ENCODE measurements at places on chromosomes 2 and 18.

DNA sequence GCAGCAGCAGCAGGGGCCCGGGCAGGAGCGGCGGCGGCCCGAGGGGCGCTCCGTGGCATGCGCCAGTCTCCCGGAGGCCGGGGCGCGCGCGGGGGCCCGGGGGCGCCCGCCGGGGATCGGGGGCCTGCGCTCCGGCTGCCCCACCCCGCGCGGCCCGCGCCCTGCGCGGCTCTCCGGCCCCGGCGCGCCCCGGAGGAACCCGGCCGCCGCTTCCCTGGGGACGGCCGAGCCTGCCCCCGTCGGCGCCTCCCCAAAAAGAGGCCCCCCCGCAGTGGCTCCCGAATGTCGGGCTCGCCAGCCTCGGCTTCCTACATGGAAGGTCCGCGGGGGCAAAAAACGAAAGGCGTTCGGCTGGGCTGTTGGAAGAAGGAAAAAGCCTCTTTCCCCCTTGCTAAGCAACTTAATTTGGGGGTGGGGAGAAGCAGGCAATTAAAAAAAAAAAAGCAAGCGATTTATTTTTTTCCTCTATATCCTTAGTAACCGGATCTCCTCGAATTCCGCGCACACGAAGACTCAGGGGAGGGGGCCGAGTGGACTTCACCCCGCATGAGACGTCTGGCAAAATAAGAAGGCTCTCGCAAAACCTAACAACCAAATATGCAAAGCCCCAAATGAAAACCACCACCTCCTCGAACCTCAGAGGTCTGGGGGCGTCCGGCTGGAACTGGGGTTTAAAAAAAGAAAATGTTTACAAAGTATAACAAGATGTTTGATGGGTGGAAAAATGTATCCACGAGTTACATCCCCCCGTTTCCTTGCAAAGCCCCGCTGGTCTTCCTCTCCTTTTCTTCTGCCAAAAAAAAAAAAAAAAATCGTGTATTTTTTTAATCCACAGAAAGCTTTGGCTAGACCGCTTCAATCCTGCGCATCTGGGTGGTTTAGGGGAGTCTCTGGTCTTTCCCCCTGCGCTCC, at the start of gene SMAD7:
TSS of gene SMAD7 (minus strand) at position 430 of the 912 bp plus-strand sequence. CDS start 541 bp downstream, outside the sequence.
- no peak for DNase-seq

- DNase-seq, result no peak
Measured at GRCh38 chr2:138359532-138359931, 142.0 kb upstream of the SPOPL start.

- DNase-seq, result no peak
Measured at GRCh38 chr2:95539290-95539689, 52.5 kb upstream of the TRIM43 start.

GRCh38 chr2:229270551-229271410, at the start of gene PID1:
PID1 (minus strand) TSS chr2:229271287; CDS start chr2:229271043, 244 bp downstream.
- DNase-seq, result no peak

GRCh38 chr2:199985625-199986207, 30.3 kb downstream of the MAIP1 start:
- DNase-seq, result peak; percentile 2

DNA sequence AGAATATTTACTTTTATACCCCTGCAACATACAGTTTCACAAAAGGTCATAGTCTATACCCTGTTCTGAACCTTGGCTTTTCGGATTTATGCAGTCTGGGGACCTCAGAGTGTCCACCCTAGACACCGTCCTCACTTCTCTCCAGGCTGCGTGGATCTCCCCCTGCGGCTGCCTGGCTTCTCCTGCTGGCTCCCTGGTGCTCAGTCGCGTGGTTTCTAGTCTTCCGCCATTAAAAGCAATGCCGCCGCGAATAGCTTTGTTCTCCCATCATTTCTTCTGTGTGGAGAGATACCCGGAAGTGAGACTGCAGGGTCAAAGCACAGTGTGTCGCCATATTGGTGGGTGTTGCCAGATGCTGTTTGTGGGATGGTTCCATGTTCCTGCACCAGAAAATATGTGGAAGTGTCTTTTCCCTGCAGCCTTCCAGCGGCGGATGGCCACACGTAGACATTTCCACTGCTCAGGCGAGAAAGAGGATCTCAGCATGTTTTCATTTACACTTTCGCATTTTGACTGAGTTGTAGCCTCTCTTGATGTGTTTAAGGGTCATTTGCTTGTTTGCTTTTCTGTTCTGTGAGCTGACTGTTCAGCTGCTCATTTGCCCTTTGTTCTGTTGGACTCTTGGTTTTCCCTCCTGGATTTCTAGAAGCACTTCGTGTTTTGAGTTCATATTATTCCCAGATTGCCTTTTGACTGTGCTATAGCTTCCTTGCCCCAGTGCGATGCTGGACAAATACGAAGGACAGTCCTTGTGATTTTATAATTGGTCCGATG, 22.9 kb upstream of the ASB1 start:
- no peak for DNase-seq

- no peak for DNase-seq
Measured at GRCh38 chr2:191299866-191300265, 54.7 kb downstream of the MYO1B start.

- no peak for DNase-seq
Measured at GRCh38 chr2:127674241-127675209, 805 bp downstream of the LIMS2 start.

GRCh38 chr2:142862299-142862698, 15.2 kb upstream of the KYNU start:
- no peak for DNase-seq

- DNase-seq, result no peak
Measured at GRCh38 chr18:44708451-44709083, 27.9 kb downstream of the SETBP1 start.

DNA sequence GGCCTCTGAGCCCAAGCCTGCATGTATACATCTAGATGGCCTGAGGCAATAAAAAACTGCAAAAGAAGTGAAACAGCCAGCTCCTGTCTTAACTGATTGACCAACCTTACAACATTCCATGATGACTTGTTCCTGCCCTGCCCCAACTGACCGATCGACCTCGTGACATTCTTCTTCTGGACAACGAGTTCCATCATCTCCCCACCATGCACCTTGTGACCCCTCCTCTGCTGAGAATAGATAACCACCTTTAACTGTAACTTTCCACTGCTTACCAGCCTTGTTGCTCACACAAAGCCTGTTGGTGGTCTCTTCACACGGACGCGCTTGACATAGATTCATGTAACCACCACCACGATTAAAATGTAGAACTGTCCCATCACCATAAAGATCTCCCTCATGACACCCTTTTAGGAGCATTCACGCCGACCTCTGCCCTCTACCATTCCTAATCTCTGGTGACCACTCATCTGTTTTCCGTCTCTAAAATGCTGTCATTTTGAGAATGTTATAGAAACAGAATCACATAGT, 120.1 kb upstream of the REV1 start:
- no peak for DNase-seq

DNA sequence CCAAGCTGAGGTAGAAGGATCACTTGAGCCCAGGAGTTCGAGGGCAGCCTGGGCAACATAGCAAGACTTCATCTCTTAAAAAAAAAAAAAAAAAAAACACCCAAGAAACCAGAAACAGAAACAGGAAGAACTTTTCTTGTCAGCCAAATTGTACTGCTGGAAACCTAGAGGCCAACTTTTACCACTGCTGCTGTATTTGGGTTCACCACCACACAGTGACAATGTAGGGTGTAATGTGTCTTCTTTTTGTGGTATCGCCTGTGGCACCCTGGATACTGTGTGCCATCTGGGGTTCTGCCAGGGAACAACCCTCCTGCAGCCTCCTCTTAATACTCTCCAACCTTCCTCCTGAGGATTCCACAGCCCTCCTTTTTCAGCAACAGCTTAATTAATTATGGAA, 72.6 kb downstream of the STK39 start:
- DNase-seq, result no peak

DNA sequence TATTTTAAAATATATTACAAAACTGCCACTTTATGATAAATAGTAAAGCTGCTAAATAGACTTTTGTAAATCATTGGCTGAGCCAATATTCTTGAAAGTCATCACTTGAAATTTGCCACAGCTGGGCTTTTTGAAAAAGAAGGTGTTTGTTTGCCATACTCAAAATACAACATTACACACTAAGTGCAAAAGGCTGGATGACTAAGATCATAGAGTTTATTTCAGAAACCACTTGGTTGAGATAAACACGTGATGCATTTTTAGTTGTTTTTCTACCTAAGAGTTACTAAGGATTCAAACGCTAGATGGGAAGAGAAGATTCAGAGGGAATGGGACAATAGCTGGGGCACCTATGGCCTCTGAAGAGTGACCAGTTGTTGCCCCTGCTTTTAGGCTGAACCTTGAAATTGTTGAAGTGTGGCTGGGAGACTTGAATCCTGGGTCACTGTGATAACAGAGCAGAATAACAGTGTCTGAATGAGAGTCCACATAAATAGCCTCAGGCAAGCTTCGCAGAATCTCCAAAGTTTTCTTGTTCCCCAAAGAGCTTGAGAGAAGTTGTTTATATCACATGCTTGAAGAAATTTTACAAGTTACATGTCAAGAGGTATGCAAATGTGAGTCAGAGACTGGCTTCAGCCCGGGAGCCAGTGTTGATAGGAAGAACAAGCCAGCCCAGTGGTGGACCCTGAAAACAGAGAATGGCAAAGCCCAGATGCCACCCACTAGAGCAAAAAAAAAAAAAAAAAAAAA, 409.8 kb downstream of the GPD2 start:
- DNase-seq, result no peak

DNA sequence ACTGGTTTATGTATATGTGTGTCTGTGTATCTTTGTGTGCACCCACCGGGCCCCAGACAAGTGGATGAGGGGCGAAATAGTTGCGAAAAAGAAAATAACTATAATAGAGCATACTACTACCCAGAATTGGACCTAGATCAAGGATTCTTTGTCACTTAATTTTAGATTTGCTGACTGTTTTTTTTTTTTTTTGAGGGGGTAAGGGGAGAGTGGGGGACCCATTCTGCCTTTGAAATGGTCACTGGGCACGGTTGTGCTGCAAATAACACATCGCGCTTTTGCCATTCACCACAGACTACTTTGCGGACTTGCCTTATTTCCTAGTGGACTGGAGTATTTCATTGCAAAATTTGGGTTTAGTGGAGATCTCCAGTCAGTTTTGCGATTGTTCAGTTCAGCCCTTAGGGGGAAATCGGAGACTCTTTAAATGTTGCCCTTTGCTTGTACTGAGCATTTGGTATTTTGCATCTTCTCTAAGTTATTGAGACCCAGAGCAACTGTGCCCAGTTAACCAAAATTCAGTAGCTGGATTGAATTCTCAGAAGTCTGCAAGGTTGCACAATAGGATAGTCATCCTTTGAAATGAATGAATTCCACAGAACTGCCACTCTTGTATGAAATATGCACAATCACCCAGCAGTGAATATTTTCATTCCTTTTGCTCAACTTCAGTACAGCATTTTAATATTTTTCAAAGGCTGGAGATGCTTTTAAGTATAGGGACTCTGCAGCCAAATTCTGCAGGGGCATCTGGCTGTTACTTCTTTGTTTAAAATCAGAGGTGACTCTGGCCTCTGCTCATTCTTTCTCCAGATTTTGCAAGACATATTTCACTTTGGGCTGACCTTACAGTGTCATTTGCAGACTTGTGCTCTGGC, 2.9 kb downstream of the TRIB2 start:
- DNase-seq, result no peak

GRCh38 chr2:54084600-54084999, 30.8 kb upstream of the ACYP2 start:
- DNase-seq, result no peak

DNA sequence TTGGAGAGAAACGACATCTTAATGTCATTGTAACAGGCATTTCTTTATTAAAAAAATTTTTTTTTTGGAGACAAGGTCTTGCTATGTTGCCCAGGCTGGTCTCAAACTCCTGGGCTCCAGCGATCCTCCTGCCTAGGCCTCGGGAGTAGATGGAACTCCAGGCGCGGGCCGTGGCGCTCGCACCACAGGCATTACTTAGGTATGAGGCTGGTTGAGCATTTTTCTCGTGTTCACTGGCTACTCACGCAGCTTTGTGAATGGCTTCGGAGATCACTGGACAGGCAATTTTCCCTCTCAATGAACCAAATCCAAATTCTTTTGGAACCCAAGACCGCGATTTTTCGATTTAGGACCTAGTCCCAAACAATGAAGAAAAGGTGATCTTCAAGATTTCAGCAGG, 795 bp upstream of the TCF7L1 start:
- DNase-seq, result no peak

DNA sequence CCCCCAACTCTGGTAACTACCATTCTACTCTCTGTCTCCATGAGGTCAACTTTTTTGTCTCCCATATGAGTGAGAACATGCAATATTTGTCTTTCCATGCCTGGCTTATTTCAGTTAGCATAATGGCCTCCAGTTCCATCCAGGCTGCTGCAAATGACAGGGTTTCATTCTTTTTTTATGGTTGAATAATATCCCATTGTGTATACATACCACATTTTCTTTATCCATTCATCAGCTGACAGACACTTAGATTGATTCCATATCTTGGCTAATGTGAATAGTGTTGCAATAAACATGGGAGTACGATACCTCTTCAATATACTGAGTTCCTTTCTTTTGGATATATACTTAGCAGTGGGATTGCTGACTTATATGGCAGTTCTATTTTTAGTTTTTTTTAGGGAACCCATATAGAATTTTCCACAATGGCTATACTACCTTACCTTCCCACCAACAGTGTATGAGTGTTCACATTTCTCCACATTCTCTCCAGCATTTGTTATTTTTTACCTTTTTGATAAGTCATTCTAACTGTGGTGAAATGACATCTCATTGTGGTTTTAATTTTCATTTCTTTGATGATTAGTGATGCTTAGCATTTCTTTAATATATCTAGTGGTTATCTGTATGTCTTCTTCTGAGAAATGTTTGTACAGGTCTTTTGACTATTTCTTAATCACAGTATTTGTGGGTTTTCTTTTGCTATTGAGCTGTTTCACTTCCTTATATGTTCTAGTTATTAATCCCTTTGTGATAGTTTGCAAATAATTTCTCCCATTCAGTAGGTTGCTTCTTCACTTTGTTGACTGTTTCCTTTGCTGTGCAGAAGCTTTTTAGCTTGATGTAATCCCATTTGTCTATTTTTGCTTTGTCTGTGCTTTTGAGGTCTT, 112.2 kb downstream of the SRBD1 start:
- DNase-seq, result no peak

DNA sequence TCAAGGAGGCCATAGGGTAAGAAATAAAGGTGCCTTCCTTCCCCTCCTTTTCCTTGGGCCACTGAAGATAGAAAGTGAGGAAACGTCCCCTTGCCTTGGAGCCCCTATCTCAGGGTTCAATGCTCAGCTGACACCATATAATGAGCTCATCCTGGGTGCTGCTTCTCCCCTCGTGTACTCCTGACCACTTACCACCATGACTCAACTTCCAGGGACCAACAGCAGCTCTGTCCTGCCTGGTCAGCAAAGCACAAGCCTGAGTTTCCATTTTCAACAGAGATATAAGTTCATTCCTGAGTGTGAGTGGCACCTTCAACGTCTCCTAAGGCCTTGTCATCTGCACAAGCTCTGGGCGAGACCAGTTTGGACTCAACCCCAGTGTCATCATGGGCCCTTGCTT, 151.2 kb downstream of the CAPN13 start:
- no peak for DNase-seq

DNA sequence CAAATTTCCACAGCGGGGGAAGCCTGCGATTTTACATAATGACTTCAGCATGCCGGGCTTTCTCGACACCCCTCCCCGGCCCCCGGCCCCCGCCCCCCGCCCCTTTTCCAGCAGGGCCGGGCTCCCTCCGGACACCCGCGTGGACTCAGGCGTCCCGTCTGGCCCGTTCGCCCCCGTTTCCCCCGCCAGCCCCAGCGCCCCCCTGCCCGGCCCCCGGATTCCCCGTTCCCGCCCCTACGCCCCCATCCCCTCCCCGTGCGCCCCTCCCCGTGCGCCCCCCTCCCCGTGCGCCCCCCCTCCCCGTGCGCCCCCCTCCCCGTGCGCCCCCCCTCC, 456 bp upstream of the NFATC1 start:
- DNase-seq, result no peak

Data from effector memory CD4-positive, alpha-beta T cell (primary cell).